Adipose tissue (tissue), 3 donors: ENCODE measurements at places on chromosomes 1 and 21. TPM values are rescaled to one million over a fixed set of nuclear protein-coding genes. Genes with fewer than 3 reads are reported as not detected.

The AMY1A gene
- not detected for polyA plus RNA-seq

The SPATA46 gene
- not detected for polyA plus RNA-seq

The PDZK1 gene
- 1.4 TPM for polyA plus RNA-seq

The CYP4X1 gene
- polyA plus RNA-seq: 4.7 TPM

The CDCP2 gene
- not detected for polyA plus RNA-seq

The CRYZ gene
- 26.3 TPM for polyA plus RNA-seq

The CLCA4 gene
- 0.11 TPM for polyA plus RNA-seq

The MARK1 gene
- polyA plus RNA-seq: 3.8 TPM

The TCEA3 gene
- 77.7 TPM for polyA plus RNA-seq

The C4BPB gene
- polyA plus RNA-seq: 3.0 TPM

The SYPL2 gene
- polyA plus RNA-seq: 1.2 TPM

The LMX1A gene
- 0.03 TPM for polyA plus RNA-seq

The ADGRB2 gene
- 1.2 TPM for polyA plus RNA-seq

The C8B gene
- not detected for polyA plus RNA-seq

The MTARC2 gene
- polyA plus RNA-seq: 15.4 TPM

The CDC73 gene
- polyA plus RNA-seq: 12.9 TPM

The ITLN1 gene
- 15.7 TPM for polyA plus RNA-seq

The HMCN1 gene
- polyA plus RNA-seq: 3.8 TPM

The UBL4B gene
- 0.45 TPM for polyA plus RNA-seq

The CALML6 gene
- 2.7 TPM for polyA plus RNA-seq

The KIF14 gene
- polyA plus RNA-seq: not detected

The CRYZL1 gene
- polyA plus RNA-seq: 18.5 TPM

The FABP3 gene
- 29.9 TPM for polyA plus RNA-seq

The AADACL4 gene
- not detected for polyA plus RNA-seq

The DNASE2B gene
- not detected for polyA plus RNA-seq

The PADI6 gene
- not detected for polyA plus RNA-seq

The PER3 gene
- 6.6 TPM for polyA plus RNA-seq

The GUCA2A gene
- polyA plus RNA-seq: not detected

The XKR8 gene
- polyA plus RNA-seq: 5.1 TPM

The RPS6KC1 gene
- polyA plus RNA-seq: 6.6 TPM

The ILDR2 gene
- polyA plus RNA-seq: 0.11 TPM

The KCNE1 gene
- polyA plus RNA-seq: 2.0 TPM

The ZNF695 gene
- not detected for polyA plus RNA-seq

The DIRAS3 gene
- 1.7 TPM for polyA plus RNA-seq

The RIMS3 gene
- 0.36 TPM for polyA plus RNA-seq

The KRTAP19-3 gene
- polyA plus RNA-seq: not detected

The GPBP1L1 gene
- polyA plus RNA-seq: 33.6 TPM

The LORICRIN gene
- polyA plus RNA-seq: not detected

The PKP1 gene
- polyA plus RNA-seq: 0.64 TPM

The OR10K1 gene
- not detected for polyA plus RNA-seq

The CLDN14 gene
- polyA plus RNA-seq: not detected

The SLAMF7 gene
- 0.65 TPM for polyA plus RNA-seq

The CELSR2 gene
- 2.3 TPM for polyA plus RNA-seq

The MCOLN2 gene
- not detected for polyA plus RNA-seq

The ASAP3 gene
- 49.6 TPM for polyA plus RNA-seq

The TAS1R1 gene
- not detected for polyA plus RNA-seq

The TMEM240 gene
- polyA plus RNA-seq: 4.3 TPM

The HMGB4 gene
- polyA plus RNA-seq: not detected

The KIRREL1 gene
- polyA plus RNA-seq: 19.7 TPM

The NPHS2 gene
- polyA plus RNA-seq: not detected

The ERVH48-1 gene
- not detected for polyA plus RNA-seq

The DEPDC1 gene
- 0.11 TPM for polyA plus RNA-seq

The FCRL5 gene
- 0.15 TPM for polyA plus RNA-seq
